ENCODE measurements at places on chromosomes 3 and 15.

DNA sequence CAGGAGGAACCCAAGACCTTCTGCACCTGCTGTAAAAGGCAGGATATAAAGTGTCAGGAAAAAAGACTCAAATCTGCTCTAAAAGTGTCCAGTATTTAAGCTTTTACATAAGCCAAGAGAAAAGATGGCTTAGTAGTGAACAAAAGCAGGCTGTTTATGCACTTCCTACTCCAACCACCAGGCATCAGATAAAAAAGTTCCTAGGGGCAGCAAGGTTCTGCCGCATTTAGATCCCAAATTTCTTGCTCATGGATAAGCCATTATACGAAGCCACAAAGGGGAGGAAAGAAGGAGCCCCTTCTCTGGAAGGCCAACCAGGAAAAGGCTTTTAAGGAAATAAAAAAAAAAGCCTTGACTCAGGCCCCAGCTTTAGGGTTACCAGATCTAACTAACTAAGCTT is 10.6 kb upstream of the SLC9C1 start:
- no peak for DNase-seq

- peak; percentile 45 for DNase-seq
Measured at GRCh38 chr15:62734706-62735105, 307.8 kb upstream of the TPM1 start.

DNA sequence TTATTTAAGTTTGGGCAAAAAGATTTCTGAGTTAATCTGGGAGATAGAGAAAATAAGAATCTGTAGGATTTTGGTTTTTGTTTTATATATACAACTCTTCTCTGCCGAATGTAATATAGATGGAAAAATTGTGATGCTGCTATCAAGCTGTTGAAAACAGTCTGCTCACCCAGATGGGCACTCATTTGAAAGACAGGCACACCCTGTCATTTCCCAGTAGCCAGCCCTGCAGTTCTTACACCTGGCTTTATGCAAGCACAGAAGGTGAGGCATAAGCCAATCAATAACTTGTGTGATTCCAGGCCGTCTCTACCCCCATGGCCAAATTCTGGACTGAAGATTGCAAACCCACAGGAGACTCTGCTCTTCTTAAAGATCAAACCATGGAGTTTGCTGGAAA is 27.1 kb upstream of the PTX3 start:
- no peak for DNase-seq

DNA sequence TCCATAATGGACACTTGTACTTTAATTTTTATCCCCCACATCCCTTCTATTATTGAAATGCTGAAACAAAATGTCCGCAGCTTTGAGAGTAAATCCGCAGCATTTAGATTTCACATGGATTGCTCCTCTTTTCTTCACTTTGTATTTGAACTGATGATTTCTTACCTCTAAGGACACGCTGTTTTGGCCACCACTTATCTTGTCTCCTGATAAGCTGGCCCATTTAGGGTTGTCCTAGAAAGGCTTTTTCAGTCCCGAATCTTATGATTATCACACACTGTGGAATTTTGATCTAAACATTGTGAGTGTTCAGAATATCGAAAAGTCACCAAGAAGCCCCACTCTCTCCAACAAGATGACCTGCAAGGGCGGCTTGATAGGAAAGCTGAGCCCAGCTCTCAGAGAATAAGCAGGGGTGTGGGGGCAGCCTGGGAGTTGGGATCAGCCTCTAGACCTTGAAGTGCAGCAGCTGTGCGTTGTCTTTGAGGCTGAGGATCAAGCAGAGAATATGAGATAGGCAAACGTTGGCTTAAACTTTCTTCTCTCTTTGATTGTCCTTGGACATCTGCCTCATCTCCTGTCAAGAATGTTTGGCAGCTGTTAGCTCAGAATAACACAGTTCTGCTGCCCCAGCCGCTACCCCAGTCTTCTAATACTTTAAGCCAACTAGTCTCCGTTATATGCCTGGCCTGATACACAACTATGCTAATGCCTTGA is 399.7 kb upstream of the NR2F2 start:
- no peak for DNase-seq

GRCh38 chr3:41115069-41115468 is 84.2 kb upstream of the CTNNB1 start:
- no peak for DNase-seq

DNA sequence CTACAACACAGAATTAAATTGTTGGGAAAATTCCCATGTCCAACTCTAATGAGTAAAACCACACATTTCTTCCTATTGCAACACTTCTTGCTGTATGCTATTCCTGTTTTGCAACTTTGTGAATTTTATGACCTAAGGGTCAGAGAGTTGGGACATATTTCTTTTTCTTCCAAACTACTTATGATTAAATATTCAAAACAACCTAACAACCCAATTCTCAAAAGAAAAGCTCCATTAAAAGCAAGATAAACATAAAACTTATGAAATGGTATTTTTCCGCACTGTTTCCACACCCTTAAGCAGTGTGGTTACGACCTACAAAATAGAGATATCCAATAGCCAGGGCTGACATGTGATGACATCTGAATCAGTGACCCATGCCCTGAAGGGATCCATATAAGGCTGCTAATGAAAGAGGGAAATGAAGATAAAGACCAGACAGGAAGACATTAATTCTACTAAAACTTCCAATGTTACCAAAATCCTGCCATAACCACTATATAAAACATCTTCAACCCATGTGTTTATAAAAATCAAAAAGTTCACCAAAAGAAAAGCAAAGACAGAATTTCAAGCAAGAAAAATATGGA is 45.6 kb downstream of the DMXL2 start:
- peak; percentile 75 for DNase-seq

- DNase-seq = no peak
Measured at GRCh38 chr3:133835418-133835743, 29.8 kb downstream of the SRPRB start.

GRCh38 chr15:25771338-25771706 is 91.8 kb downstream of the ATP10A start:
- DNase-seq = no peak

DNA sequence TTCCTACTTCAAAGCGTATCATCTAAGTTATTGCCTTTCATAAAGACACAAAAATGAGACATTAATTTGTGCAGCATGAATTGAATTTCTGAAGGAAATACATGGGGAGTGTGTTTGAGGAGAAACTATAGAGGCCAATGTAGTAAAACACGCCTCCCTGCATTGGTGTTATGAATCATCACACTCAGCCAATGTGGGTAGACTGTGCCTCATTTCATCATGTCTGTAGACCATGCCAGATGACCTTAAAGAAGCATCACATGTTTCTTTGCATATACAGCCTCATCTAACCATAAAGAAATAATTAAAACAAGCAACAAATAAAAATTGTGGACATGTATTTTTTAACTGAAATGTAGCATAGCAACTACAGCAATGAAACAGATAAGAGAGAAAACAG is 486.0 kb upstream of the ADAMTS9 start:
- DNase-seq = peak; percentile 38

DNA sequence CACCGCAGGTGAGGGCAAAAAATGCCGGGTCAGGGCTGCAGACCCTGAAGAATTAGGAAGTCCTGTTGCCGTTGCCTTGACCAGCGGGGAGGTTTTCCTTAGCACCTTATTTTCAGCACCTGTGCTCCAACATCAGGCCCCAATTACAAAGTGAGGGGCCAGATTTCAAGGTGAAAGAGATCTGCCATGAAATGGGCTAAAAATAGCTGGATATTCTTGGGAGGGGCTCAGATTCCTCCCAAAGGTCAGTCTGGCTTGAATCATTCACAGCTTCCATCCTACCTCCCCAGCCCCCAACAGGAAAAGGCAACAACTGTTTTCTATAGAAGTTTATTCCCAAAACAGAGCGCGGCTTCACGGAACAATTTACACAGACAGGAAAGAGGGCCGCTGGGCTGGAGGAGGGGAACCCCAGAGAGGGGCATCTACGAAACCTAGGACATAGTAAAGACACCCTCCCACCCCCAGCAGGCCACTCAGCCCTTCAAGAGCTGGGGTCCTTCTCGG is 941 bp upstream of the SLC26A6 start:
- peak; percentile 8 for DNase-seq

- DNase-seq = no peak
Measured at GRCh38 chr3:63779227-63779626, 39.9 kb upstream of the C3orf49 start.

GRCh38 chr15:59322056-59322759 is 50.5 kb downstream of the MYO1E start:
- DNase-seq = no peak

GRCh38 chr15:66783725-66784124 is 81.7 kb downstream of the SMAD6 start:
- no peak for DNase-seq

DNA sequence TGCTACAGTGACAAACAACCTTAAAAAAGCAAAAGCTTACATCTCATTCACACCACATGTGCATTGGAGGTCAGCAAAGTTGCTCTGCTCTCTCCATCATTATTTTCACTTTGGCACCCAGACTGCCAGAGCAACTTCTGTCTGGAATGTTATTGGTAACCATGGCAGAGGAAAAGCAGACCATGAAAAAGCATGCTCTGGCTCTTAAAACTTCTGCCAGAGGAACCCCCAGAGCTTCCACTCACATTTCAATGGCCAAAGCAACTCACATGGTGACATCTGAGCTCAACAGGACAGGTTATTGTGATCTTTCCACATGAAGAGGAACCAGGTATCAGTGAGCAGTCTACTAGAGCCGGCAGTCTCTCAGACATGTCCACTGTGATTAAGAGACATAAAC is 21.9 kb upstream of the FRMD5 start:
- DNase-seq = no peak

DNA sequence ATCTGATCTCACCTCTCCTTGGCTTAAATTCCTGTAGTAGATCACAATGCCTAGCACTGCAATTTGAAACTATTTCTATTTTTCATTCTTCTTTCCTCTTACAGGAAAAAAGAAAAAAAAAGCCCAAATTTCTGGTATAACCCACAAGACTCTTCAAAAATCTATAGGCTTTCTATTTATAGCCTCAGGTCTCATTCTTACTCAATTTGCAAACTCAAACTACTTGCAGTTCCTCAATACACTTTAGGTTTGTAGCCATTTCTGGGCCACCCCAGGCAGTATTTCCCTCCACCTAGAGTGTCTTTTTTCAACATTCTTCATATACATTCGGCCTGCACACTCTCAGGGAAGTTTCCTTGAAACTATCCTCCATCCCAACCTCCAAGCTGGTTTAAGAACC is 169.0 kb downstream of the TBC1D5 start:
- DNase-seq = no peak

DNA sequence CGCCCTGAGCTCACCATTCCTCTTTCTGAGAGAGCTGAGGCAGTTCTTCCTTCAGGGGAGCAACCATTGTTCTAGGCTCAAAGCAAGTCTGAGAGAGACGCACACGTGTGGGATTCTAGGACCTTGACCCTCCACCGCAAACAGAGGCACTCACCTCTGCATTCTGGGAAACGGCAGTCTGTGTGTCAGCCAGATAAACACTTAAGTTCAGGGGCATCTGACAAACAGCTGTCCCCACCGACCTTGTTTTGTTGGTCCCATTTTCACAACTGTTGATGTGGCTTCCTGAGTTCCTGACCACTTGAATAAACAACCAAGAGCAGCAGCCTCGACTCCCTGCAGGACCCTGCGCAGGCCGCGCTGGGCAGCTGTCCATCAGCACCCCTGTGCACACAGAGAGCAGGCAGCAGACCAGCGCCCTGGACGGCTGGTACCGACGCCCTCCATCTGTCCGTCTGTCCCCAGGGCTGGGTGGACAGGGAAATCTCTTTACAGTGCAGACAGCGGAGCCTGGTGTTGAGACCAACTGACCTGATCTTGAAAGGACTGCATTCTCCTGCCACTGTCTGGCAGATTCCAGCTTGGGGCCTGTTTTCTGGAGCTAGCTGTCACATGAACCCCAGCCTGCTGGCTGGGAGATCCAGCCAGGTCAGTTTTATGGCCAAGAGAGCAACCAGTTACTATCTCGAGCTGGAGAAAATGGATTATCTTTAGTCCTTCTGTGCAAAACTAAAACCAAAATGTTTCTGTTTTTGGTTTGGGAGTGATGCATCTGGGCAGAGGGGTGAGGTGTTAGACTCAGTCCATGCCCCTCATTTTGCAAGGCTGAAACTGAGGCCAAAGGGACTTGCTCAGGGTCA is 64.2 kb downstream of the FAM43A start:
- no peak for DNase-seq

DNA sequence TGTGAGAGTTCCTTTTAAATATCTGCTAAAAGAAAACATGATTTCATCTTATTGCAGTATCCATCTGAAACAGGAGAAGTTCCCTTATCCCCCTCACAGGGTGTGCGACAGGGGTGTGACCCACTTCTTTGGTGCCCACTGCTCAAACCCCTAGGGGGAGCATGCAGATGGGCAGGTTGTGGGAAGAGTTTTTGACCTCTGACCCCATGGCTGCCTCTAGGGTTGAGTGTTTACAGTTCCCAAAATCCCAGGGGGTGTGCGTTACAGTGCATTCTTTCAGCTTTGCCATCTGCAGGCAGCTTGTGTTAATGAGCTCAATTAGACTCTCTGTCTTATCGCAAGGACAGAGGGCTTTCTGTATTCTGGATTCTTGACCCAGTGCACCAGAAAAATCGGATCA is 443.2 kb upstream of the FRG2C start:
- DNase-seq = no peak

DNA sequence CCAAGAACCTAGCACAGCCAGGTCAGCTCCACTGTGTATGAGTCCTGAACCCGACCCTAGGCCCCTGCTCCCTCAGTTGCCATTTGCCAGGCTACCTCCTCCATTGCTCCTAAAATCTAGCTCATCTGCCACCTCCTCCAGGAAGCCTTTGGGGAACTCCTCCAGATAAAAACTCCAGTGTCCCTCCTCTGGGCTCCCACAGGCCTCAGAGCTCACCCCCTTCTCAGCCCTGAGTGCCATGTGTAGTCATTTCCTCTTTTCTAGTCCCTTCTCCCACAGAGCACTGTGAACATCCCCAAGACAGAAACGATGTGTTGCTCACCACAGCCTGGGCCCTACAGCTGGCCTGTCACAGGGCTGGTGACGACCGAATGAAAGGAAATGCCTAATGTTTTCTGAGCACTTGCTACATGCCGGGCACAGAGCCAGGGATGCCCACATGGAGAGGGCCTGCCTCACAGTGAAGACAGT is 61.0 kb downstream of the IQSEC1 start:
- peak; percentile 24 for DNase-seq

DNA sequence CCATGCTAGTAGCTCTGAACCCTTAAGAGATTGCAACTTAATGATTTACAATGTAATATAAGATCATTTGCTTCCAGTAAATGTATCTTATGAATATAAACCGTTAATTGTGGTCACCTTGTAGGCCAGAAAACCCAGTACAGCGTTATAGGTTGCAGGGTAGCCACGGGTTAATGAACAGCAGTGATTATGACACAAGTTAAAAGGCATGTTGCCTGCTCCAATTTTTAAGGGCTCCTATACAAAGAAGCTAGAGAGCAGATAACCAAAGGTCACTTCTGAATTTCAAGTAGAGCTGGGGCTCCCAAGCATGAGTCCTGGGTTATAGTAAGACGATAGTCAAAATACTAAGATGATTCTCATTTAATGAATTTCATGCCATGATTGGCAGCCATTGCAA is 13.5 kb downstream of the GUCA1C start:
- DNase-seq = no peak

DNA sequence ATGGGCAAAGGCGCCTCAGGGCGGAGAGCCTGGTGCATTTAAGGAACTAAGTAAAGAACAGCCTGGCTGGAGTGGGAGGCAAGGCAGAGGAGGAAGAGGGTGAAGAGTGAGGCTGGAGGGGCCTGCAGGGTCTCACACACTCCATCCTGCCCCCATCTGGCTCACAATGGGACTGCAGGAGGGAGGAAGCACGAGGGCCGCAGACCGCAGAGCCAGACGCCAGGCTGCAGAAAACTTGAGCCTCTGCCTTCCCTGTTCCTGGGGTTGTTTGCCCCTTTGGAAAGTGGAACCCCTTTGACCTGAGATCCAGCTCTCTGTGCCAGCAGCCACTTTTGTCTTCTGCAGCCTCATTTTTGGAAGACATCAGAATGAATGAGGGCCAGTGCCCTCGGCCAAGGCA is 138.0 kb downstream of the SRGAP3 start:
- DNase-seq = no peak
